ENCODE measurements at places on chromosomes 12 and 14.
A peak's percentile ranks its signal among the peaks of the same experiment; 100 is the strongest.

DNA sequence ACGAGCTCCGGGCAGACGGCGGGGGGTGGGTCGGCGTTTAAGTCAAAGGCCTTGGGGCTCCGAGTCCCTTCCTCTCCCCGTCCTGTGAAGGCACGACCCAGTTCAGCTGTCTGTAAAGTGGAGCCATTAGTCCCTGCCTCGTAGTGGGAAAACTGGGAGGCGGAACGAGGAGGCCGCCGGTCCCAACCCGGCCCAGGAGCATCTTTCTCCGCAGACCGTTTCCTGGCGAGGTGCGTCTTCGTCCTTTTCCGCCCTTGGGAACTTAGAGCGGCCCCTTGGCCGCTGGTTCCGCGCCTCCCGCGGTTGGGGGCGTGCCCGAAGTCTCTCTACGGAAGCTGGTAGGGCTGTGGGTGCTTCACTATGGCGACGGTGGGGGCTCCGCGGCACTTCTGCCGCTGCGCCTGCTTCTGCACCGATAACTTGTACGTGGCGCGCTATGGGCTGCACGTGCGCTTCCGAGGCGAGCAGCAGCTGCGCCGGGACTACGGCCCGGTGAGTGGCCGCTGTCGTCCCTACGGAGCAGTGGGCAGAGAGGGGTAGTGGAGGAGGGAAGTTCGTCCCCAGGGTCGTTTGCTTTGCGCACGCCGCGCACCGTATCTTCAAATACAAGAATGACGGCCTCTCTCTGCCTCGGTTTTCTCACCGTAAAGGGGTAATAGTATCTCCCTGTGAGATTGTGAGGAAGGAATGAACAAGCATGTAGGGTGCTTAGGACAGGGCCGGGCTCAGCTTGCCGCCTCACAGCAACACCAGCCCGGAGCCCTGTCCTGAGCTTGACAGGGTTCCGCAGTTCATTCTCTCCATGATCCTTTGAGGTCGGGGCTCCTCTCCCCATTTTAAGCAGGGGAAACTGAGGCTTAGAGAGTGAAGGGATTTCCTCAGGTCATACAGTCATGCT is at the start of gene OGFOD2:
OGFOD2 (plus strand) TSS at position 353 of the 898 bp plus-strand sequence; CDS start at position 361, 8 bp downstream.
- DNase-seq, result peak; percentile 94

DNA sequence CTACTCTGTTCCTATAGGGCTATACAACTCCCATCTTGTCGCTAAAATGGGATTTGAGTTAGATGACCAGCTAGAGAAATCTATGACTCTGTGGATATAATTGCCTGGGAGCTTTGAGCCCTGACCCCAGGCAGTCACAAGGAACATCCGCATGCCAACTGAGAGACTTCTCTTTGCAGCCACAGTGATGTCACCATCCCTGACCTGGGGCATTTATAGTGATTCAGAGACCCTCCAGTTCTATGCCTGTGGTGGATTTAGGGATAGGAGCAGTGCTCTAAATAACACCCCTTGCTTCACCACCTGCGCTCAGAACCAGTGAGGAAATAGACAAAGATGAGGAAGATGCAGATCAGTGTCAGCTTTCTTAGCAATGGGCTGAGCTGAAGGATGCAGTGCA is 86.2 kb downstream of the RIN3 start:
- DNase-seq, result no peak

GRCh38 chr12:82461393-82461792 is 103.1 kb downstream of the METTL25 start:
- DNase-seq, result no peak

GRCh38 chr12:3207858-3208257 is 130.7 kb downstream of the TSPAN9 start:
- DNase-seq, result no peak

DNA sequence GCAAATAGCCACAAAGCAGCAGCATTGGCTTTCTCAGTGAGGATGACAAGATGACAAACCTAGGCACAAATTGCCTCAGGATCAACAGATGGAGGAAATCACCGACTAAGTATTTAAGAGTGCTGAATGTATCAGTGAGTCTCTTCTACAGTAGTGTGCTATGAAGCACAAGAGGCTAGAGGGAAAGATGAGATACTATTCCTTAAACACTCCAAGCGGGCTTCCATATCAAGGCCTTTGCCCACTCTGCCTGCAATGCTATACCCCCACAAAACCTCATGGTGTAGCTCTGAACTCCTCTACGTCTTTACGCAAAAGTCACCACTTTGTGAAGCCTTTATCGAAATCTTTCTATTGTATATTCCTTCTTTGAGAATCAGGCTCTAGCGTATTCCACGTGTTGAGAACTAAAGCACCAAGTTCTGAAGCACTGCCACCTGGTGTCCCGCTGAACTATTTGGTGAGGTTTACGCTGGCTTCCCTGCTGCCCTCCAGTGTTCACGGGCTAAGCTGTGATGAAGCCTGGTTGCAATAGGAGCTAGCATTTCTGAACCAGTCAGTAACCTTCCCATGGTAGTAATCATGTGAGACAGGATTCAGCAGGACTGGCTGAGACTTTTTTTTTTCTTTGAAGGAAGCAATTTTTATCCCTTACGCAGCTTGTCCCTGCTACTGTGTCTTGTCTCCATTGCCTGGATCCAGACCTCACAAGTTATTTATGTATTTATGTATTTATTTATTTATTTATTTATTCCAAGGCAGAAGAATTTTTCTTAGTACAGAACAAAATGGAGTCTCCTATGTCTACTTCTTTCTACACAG is 426.5 kb upstream of the OR4E1 start:
- DNase-seq, result peak; percentile 60

DNA sequence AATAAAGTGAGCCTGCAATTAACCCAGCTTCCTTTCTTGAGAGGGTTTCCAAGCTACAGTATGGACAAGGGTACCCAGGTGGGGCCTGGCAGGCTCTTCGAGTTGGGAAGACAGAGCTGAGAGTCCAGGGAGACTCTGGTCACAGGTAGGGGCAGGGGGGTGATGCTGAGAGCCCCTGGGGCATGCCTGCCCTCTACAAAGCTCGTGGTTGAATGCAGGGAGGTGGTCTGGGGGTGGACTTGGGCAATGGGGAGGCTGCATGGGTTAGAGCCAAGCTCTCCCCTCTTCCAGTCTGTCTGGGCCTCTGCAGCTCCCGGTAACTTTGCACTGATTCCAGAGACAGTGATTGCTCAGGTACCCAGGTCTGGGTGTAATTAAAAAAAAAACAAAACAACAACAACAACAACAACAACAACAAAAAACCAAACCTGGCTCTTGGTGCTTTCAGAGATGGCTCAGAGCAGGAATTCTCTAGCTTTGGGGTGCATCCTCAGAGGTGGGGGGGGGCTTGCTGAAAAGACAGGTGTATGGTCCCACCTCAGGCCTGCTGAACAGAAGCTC is 30.8 kb upstream of the PPP2R5C start:
- no peak for DNase-seq

DNA sequence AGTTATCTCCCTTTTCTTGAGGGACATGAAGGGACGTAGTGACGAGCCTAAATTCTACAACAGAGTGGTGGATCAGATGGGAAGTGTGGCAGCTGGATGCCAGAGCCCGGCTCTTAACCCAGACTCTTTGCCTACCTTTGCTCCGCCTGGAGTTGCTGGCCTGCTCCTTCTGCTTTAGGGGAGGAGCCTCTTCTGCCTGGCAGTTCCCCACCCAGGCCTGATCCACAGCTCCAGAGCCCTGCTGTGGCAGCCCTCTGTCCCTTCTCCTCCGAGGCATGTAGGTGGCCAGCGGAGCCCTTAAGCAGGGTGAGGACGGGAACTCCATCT is 2.3 kb upstream of the PRPH start:
- DNase-seq, result no peak

DNA sequence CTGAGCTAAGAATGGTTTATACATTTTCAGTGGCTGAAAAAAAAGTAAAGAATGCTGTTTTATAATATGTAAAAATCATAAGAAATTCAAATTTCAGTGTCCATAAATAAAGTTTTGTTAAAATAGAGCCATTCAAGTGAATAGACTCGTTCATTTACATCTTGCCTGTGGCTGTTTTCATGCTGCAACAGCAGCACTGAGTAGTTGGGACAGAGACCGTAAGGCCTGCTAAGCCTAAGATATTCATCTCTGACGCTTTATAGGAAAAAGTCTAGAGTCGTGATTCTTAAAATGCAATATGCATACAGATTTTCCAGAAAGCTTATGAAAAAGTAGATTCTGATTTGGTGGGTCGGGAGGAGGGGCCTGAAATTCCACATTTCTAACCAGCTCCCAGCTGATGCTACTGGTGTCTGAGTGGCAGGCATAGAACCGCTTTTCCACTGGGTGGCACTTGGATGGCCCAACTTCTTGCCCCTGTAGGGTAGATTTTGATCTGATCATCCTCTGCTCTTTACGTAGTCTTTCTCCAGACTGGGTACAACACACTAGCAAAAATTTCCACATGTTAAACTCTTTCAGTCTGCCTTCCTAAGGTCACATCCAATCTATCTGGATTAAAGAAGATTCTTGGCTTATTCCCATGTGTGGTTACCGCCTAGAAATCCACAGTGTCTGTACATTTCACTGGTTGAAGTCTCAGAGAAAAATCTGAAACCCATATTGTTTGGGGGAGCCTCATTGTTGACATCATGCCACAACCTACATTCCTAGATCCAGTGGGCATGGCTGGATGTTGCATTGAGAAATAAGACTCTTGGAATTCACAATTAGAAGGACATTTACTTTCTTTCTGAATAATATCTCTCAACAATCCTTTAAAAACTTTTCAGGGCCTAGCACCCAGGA is 151.2 kb downstream of the C12orf75 start:
- no peak for DNase-seq

DNA sequence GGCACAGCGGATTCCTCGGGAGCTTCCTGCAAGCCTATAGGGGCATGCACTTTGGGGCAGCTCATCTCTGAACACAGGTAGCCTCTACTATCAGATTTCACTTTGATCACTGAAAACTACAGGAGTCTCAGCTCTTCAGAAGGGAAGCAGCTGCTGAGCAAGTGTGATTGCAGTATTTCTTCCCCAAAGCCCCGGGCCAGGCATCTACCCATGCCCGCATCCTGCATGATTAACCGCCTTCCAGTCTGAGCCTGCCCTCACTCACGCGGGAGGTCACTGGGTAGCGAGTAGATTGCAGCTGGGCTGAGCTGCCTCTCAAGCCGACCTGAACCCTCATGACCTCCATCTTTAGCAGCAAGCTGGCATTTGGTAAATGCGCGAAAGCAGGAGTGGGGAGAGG is 334.7 kb downstream of the DPF3 start:
- DNase-seq, result no peak

- no peak for DNase-seq
These were observed 44.6 kb downstream of the GNS start for GRCh38 chr12:64714551-64714968.

- DNase-seq, result no peak
These were observed 19.3 kb downstream of the EIF5 start for GRCh38 chr14:103353362-103353761.

GRCh38 chr14:91409928-91410718 is 7.5 kb downstream of the CCDC88C start:
- DNase-seq, result no peak

- DNase-seq, result no peak
These were observed 45.0 kb upstream of the OR6J1 start for GRCh38 chr14:22689199-22689598.

- DNase-seq, result no peak
These were observed 6.0 kb upstream of the UBE2N start for GRCh38 chr12:93447555-93448290.

DNA sequence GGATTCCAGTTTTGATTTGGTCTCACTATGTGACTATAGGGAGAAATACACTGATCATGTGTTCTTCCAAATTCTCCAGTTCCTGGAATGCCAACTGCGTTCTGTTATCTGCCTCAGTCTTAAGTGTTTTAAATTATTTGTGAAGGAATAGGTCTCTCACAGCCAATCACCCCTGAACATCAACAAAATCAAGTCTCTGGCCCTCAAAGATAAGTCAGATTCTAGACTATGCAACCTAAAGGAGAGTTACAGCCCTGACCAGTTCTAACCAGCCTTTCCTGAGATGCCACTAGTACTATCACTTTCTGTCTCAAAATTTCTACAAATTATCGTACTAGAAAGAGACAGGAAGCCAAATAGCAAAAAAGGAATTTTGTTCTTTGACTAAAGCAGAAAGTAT is 22.3 kb downstream of the ZFC3H1 start:
- DNase-seq, result no peak

DNA sequence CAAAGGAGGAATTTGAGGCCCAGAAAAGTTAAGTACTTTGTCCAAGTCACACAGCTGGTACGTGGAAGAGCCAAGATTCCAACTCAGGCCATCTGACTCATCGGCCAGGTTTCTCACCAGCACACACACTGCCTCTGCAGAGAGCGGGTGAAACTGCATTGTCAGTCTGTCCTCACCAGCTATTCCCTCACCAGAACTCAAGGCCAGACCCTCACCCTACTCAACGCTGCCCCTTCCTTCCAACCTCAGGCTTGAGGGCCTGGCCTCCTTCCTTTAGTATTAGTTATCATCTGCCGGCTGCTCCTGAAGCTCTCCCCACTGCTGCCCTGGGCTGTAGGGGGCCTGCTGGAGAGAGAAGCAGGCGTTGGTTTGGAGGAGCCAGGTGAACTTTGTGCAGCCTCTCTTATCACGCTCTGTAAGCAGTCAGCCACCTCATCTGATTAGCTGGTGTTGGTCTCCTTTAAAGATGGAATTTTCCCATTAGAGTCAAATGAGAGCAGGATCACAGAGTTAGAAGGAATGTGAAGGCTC is 16.6 kb upstream of the PLEK2 start:
- DNase-seq, result no peak

DNA sequence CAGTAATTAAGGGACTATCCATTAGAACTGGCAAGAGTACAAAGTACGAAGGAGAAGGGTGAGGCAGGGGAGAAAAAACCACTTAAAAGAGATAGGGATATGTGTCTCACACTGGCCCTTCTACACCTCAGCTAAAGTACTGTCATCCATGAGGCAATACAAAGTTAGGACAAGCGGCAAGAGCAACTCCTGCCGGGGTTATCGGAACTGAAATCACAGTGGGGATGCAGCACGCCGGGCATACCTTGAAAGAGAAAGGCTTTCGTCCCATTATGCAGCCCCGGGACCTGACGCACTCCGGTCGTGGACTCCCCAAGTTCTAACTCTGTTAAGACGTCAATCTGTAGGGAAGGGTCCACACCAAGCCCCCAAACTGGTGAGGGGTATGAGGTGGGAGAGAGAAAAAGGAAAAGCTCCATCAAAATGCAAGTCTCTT is 1.1 kb downstream of the NELL2 start:
- peak; percentile 44 for DNase-seq

DNA sequence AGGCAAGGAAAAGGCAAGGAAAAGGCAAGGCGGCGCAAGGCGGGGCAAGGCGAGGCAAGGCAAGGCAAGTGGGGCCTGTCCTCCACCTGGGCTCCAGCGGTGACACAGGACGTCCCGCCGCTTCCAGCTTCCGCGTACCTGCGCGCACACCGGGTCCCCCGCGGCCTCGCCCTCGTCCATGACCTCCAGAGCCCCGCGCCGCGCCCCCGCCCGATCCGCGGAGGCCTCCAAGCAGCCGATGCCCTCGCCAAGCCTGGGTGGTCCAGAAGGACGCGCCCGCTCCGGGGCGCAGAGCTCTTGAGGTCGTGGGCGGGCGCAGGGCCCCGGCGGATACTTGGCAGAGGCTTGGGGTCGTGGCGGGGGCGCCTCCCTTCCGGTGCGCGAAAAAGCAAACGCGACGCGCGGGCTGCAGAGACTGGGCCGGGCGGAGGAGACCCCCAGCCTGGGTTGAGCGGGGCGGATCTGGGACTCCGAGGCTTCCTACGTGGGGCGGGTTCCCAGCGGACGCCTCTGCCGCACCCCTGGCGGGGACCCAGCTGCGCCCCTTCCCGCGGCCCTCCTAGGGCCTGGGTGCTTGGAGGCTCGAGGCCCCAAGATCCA is 60.8 kb upstream of the EIF5 start:
- peak; percentile 68 for DNase-seq
